ENCODE measurements at places on chromosomes 11 and 22.

GRCh38 chr11:82906931-82907330 lies 5.4 kb downstream of the DDIAS start:
- peak; percentile 16 for DNase-seq

DNA sequence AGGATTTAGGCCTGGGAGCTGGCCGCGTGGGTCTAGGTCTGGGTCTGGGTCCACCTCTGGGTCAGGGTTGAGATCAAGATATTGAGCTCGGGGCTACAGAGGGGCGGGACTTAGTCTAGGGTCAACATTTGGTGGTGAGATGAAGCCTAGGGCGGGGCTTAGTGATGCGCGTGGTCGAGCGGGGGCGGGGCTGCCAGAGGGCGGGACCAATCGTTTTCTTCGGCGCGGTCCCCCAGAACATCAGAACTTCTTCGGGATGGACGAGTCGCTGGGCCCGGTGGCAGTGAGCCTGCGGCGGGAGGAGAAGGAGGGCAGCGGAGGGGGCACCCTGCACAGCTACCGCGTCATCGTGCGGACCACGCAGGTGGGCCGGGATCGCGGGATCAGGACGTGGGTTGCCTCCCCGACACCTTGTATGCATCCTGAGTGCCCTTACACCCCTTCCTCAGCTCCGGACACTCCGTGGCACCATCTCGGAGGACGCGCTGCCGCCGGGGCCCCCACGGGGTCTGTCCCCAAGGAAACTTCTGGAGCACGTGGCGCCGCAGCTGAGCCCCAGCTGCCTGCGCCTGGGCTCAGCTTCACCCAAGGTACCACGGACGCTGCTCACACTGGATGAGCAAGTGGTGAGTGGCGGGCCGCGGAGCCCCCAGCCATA lies 4.2 kb downstream of the SIPA1 start:
- no peak for DNase-seq

DNA sequence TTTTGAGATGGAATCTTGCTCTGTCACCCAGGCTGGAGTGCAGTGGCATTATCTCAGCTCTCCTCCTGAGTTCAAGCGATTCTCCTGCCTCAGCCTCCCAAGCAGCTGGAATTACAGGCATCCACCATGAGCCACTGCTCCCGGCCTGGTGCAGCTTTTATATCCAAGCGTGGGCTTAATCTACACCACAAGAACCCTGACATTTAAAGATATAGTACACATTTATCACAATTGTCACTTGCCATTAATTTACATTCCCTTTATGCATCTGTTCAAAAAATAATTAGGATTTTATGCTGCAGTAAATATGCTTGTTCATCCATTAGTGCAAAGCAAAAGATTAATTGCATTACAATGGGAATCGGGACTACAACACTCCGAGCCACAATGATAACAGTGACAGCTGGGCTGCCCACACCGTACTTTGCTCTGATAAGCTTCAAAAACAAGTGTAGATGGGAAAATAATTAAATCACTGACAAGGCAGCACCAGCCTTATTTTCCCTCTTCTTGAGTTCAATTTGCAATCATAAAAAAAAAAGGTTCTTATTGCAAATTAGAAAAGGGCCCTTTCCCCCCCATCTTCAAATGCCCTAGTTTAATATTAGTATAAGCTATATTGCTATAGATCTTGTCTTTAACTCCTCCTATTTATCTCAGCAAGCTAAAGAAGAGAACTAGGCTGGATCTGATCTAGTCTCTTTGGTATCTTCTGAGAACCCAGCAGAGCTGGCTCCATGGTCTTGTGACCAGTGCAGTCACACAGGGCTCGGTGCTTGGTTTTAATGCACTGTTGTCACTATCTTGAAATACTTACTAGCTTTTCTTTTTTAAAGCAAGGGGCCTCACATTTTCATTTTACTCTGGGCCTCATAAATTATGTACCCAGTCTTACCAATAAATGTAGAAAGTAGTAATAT lies 206.2 kb upstream of the LRRC4C start:
- DNase-seq = no peak

- DNase-seq = no peak
Observed at GRCh38 chr11:2415171-2415570, 14.6 kb downstream of the TSSC4 start.

DNA sequence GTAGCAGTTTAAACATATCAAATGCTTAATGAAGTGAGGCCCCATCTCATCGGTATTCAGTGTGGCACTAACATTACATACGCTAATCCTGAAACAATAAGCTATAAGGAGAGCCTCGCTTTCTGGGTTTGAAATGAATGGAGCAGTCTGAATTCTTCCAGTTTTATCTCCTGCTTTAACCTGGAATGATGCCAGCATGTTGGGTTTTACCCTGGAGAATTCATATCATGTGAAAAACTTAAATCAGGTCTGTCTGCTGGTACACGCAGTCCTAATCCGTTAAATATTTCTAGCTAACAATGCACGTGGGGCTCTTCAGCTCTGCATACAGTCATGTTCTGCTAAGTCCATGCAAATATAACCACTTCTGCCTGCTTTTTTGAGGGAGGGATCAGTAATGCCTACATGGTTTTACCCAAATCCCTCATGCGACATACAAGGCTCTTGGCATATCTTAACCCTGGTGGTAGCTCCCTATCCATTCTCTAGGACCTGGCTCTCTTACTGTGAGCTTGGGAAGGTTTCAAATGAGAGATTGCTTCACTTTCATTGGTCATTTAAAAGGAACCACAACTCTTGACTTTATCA lies 92.7 kb downstream of the COMMD9 start:
- DNase-seq = no peak

DNA sequence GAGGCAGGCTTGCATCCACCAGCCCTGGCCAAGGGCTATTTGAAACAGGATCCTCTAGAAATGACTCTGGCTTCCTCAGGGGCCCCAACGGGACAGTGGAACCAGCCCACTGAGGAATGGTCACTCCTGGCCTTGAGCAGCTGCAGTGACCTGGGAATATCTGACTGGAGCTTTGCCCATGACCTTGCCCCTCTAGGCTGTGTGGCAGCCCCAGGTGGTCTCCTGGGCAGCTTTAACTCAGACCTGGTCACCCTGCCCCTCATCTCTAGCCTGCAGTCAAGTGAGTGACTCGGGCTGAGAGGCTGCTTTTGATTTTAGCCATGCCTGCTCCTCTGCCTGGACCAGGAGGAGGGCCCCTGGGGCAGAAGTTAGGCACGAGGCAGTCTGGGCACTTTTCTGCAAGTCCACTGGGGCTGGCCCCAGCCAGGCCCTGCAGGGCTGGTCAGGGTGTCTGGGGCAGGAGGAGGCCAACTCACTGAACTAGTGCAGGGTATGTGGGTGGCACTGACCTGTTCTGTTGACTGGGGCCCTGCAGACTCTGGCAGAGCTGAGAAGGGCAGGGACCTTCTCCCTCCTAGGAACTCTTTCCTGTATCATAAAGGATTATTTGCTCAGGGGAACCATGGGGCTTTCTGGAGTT lies 13.3 kb downstream of the IL10RA start:
- no peak for DNase-seq

DNA sequence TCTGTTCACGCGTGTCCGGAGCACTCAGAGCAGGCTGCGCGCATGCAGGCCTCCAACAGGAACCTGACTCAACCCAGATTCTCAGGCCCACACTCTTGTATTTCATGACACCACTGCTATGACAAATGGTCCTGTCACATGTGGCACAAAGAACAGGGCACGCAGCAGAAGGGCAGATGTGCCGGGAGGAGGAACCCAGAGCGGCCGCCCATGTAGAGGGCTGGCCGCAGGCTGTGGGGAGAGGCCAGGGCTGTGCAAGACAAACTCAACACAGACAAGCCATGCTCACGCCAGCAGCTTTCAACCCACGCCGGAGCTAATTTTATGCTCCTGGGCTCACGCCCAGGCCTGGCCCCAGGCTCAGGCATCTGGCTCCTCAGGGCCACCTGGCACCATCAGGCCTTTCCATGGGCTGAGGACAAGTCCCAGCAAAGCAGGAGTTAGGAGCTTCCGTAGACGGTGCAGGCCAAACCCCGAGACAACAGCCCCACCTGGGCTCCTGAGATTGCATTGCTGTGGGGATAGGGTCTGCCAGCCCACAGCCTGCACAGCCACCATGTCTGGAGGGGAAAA lies 40.0 kb downstream of the DUSP8 start:
- peak; percentile 43 for DNase-seq

DNA sequence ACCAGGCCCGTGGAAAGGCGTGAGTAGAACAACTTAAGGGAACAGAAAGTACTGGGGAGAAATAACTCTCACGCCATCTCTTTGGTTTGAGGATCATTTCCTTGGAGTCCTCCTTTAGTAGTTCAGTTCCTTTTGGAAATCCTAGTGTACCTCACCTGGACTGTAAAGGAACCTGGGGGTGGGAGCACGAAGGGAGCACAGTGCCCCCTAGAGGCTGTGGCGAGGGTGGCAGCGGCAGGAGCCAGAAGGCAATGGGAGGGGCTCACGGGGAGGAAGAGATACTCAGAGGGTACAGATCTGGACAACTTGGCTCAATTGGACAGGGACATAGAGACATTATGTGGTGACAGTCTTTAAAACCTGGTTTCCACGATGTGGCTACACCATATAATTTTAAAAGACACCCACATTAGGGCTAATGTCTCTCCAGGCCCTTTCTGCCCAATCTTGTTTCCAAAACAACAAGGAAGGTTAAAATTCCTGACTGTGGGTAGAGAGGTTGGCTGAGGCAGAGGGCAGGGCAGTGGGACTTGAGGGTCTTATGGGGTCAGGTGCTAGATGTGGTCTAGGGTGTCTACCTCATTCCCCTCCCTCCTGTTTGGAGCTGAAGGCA lies 87.0 kb downstream of the CSNK2A3 start:
- peak; percentile 7 for DNase-seq

- DNase-seq = no peak
Observed at GRCh38 chr11:131207901-131208300, 162.5 kb upstream of the NTM start.

DNA sequence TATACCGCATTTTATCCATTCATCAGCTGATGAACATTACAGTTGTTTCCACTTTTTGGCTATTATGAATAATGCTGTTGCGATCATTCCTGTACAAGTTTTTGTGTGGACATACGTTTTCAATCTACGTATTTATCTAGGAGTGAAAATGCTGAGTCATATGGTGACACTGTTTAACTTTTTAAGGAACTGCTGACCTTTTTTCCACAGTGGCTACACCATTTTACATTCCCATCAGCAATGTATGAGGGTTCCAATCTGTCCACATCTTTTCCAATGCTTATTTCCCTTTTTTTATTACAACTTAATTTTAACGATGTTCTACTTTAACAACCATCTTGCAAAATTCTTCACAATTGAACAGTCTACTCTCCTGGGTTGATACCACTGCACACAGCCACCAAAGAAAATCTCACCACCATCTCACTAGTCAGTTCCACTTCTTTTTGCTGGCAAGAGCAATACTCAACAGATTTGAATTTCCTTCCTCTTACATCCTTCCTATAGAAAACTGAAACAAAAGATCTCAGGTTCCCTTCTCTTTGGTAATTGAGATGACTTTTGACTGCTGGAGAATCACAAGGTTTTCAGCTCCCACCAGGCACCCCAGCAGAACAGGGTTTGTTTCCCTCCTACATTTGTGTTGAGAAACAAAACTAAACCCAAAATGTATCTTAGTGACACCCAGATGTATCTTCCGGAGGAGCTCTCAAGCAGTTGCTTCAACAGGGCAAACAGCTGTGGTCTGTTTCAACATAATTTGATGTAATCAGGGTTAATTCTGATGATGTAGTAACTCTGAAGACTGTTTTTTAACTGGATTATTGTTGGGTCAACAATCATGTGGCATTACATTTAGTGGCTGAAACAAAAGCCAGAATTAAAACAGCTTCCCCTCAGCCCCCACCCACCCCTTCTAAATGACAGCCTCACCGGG lies 7.0 kb upstream of the GAB2 start:
- no peak for DNase-seq

DNA sequence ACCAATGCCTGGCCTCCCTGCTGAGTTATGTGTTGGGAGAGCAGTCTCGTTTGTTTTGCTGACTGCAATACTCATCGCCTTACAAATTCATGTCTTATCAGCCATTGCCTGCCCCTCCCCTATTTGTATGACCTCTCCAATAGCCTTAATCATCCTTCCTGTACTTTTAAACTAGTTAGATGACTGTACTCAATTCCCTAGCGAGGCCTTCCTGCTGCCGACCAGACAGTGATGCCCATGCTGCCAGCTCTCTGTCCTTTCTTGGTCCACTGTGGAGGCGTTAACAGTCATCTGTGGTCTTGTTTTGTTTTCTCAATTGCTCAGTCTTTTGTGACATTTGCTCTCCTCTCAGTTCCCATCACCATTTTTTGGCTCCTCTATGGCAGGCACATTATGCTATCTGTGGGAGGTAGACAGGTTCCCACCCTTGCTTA lies 20.3 kb upstream of the YPEL1 start:
- DNase-seq = peak; percentile 74

DNA sequence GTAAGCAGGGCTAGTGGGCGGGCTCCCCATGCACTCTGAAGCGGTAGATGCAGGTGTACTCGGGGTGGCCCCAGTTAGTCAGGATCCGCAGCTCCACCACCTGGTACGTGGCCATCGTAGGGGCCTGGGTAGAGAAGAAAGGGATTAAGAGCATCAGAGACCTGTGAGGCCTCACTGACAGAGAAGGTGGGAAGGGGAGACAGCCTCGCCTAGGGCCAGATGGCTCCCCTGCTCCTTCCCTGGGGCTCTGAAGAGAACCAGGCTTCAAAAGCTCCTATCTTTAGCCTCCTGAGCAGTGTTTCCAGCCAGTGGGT lies 19.6 kb downstream of the SUN2 start:
- no peak for DNase-seq

DNA sequence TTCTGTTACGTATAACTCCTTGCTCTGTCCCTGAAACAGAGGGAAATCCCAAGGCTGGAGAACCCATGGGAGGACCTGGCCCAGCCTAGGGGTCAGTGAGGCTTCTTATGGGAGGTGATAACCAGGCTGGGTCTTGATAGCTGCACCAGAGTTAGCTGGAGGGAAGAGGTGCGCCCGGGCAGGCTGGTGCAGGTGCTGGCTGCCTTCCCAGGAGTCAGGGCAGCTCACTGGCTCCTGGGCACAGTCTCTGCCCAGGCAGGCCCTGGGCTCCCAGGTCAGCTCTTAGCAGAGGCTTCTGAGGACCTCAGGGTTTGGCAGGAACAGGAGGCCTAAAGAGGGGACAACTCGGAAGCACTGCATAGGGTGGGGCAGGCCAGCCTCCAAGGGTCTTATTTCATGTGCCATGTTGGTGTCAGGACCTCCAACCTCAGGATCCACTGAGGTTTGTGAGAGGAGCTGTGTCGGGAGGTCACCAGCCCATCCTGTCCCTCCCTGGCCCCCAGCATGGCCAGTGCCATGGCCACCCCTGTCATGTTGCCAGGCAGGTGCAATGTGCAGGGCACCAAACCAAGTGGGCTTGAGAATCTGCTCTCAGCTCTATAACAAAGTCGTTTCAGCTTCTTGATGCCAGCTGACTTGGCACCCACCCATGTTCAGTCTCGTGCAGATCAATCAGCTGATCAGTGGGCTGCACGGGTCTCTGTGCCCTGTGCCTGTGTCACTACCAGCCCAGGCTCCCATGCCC lies 20.5 kb upstream of the CELSR1 start:
- no peak for DNase-seq

Data from astrocyte of the spinal cord (primary cell).